ENCODE measurements at places on chromosomes 12 and 14.

DNA sequence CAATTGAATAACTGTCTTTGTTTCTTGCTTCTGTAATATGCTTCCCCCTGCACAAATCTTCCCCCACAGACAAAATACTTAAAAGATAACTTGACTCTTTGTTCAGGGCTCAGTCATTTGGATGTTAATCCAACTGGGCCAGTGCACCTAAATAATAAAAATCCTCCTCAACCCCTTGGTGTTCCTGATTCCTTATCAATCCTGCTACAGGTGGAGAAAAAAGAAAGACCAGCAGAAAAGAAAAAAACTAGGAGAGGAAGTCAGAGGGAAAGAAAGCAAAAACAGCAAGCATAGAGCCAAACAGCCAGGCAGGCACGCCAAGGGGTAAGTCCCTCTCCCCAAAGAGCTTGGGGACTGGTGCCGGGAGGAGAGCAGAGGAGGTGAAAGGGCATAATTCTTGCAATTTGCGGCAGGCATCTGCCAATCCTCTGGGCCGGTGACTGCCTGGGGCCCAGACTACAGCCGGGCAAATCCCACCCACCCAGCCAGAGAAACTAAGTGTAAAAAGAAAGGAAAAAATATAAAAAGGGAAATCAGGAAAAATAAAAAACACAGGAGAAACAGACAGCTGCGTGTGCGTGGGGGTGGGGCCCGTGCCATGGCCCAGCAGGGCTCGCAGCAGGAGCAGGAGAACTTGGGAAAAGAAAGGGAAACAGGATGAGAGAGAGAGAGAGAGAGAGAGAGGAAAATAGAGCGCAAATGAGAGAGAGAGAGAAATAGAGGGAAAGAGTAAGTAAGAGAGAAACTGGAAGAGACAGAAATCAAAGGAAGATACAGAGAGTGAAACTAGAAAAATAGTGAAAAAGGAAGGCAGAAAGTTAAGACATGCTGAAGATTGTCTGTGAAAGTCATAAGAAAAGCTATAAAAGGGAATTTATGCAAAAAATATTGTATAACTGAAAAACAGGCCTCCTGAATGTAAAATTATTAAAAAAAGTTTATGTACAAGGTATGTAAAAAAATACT, 21.4 kb downstream of the KLRK1 start:
- no peak for DNase-seq

- no peak for DNase-seq
These were observed 52.7 kb upstream of the SYNE2 start for GRCh38 chr14:63800083-63800482.

DNA sequence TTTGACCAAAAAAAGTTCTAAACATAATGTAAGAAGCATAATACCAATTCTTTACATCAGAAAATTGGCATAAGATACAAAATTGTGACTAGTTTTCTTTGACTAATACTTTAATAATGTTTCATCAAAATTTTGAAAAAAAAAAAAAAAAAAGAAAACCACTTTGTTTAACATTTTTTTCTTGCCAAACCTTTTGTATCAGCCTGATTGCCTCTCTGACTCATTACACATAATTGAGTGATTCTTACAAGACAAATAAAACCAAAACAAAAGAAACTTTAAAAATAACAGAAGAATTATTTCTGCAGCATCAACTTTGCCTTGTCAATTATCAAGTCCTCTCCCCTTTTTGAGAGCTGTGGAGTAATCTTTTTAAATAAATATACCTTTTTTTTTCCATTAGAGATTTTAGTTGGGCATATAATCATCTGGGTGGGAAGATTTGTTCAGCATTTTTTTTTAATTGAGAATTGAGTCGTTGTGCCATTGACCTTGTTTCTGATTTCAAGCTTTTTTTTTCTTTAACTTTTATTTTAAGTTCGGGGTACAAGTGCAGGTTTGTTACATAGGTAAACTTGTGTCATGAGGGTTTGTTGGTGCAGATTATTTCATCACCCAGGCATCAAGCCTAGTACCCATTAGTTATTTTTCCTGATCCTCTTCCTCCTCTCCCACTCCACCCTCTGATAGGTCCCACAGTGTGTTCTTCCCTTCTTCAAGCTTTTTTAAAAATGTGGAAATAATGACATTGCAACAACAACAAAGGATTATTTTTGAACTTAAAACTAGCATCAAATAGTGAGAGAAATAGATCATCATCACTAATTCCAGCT, 45.8 kb upstream of the HMGA2 start:
- no peak for DNase-seq

DNA sequence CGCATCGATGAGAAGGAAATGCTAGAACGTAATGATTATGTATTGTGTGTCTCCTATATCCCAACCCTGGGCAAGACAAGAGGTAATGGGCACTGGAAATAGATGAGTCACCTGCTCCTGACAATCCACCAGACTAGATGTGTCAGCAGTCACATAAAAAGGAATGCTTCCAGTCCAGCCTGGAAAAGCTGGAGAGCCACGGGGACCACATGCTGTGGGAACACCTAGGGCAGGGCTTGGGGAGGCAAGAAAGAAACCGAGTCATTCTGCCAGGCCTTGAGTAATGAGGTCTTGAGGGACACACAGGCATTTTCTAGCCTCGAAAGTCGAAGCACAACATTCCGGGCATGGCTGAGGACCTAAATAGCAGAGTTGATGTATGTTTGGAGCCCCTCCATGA, 716.7 kb upstream of the TMEM132C start:
- no peak for DNase-seq

DNA sequence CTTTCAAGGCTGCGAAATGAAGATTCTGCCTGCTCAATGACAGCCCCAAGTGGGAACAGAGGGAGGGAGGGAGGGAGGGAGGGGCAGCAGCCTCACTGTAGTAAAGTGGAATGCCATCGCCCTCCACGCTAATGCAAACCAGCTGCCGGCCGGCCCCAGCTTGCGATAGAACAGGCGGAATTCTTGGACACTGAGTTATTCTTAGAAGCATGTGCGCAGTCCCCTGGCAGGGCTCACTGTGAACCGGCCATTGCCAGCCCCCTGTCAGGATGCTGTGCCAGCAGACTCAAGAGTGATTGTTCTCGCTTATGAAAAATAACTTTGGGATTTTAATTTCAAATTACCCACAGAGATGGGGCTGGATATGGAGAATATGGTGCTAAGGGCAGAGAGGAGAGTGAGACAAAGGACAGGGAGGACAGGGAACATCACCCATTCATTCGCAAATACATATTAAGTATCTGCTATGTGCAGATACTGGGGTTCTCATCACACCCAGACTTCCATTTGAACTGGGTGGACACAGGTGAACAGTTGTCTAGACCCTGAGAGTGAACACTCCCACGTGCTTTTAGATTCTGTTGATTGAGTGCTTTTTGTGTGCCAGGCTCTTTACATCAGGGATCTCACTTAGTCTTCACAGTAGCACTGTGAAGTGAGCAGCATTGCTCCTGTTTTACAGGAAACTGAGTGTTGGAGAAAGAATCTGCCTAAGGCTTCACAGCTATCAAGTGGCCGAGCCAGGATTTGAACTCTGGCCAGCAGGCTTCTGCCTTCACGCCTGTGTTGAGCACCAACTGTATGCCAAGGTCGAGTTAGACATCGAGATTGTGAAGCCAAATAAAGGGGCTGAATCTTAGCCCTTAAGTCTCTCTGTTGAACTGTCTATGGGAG, 192.9 kb downstream of the C12orf75 start:
- DNase-seq: no peak

- no peak for DNase-seq
These were observed 67.6 kb upstream of the CDKN3 start for GRCh38 chr14:54329082-54329695.
